Renal cortical epithelial cell (primary cell): ENCODE measurements at places on chromosomes 2 and 18. TPM values are rescaled to one million over a fixed set of nuclear protein-coding genes. Genes with fewer than 3 reads are reported as not detected.
A peak's percentile ranks its signal among the peaks of the same experiment; 100 is the strongest.

DNA sequence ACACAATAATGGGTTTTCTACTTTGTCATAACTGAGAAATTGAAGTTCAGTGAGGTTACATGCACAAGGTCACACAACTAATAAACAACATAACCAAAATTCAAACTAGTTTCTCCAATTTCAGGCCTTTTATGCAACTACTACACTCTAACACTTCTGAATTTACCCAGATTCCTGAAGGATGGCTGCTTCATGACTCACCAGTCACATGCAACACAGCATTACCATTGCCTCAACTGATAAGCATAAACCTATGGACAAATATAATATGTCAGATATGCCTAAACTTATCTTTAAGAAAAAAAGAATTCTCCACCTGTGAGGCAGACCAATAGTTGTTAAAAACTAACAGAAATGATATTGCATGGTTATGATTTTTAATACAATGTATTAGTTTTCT is 586.5 kb upstream of the SLC8A1 start:
- DNase-seq = peak; percentile 42

Gene ASXL3
- total RNA-seq = 0.05 and 0.87 TPM in 2 replicates

DNA sequence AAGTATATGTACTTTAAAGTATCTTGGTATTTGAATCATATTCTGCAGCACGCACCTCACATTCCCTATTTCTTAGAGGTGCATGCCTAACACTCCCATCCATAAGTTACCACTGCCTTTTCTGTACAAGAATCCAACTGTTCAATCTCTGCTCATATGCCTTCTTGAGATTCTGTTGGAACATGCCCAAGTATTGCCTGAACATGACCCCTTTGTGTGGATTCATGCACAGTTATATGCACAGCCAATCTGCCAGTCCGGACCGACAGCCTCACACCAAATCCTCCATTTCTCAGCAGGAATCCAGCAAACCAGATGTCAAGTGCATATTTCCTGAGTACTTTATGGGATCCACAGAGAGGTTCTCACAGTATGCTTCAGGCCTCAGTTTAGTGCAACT is 222.0 kb downstream of the TMEM182 start:
- no peak for DNase-seq

DNA sequence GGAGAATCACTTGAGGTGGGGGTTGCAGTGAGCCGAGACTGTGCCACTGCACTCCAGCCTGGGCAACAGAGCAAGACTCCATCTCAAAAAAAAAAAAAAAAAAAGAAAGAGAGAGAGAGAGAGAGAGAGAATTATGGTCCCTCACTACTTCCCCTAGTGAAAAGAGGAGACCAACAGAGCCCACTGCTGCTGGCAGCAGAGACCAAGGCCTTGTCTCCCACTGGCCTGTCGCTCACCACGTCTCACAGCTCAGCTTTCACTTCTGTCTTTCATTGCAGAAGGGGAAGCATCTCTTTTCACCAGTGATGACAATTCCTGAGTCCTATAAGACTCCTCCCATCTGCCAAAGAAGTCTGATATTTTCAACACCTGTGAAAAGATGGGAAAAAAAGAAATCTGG is 81.3 kb downstream of the CLHC1 start:
- no peak for DNase-seq

- peak; percentile 99 for DNase-seq
Observed at GRCh38 chr2:96531872-96532505, 4.6 kb upstream of the ARID5A start.

- DNase-seq = peak; percentile 76
Observed at GRCh38 chr2:169086893-169087467, 17.6 kb downstream of the DHRS9 start.

Gene FAM237A
- not detected in 2 replicates for total RNA-seq

DNA sequence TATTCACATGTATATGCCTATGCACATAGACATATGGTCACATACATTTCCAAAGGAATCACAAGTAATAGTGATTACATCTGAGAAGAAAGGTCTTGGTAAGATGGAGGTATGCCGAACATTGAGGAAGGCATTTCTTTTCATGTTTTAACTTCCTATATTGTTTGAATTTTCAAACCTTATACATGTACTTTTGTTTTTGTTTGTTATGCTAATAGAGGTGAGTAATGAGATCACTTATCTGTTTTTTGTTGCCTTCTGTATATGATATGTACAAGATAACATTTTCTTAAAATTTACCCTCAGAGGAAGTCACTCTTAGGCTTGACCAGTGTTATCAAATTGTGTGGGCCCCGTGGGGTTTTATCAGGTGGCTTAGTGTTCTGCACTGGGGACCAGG is 166.5 kb upstream of the OTX1 start:
- DNase-seq = no peak

GRCh38 chr2:106749823-106750222 is 136.1 kb downstream of the ST6GAL2 start:
- DNase-seq = no peak
